ENCODE measurements at places on chromosomes 12 and 14. TPM values are rescaled to one million over a fixed set of nuclear protein-coding genes. Genes with fewer than 3 reads are reported as not detected.

PIWIL1 gene
- not detected for total RNA-seq

CLEC2B gene
- total RNA-seq, result 53.2 TPM

B4GALNT3 gene
- total RNA-seq, result 0.10 TPM

IQSEC3 gene
- total RNA-seq, result not detected

GPR137C gene
- 0.49 TPM for total RNA-seq

ETNK1 gene
- total RNA-seq, result 18.5 TPM

Measured in RPMI7951 (cell line).